ENCODE measurements at places on chromosomes 6 and 20. TPM values are rescaled to one million over a fixed set of nuclear protein-coding genes. Genes with fewer than 3 reads are reported as not detected.
A peak's percentile ranks its signal among the peaks of the same experiment; 100 is the strongest.

DNA sequence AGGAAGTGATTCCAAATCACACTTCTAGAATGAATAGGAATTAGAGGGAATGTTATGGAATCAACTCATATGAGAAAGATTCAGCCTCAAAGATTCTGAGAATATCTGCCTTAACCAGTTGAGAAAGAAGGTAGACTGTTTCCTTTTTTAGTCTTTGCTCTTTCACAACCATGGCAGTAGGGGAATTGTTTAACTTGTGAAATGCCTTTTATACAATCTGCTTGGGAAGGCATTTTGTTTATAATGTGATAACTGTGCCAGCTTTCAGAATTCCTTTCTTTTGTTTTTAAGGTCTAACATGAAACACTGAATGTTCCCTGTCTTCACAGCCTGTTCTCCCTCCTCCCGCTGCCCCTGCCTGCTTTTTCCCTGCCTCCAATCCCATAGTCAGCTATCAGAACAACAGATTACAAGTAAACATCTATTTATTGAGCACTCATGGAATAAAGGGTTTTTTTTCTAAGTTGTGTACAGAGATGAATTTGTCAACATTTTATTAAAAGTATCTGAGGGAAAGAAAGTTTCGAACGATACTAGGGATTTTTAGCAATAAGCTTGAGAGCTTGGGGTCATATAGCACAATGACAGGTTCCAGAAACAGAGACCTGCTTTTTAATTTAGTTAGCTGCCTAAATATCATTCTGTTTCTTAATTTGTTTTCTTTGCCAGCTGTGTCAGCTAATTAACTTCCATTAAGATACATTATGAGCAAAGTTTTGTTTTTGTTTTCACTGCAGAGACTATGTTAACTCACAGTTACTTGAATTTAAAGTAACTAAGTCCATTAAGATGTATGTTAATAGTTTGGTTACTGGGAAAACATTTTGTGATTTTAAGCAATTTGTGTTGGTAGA lies 28.3 kb upstream of the FBXO30 start:
- no peak for DNase-seq

GRCh38 chr6:167053895-167054530 lies 54.8 kb downstream of the CEP43 start:
- DNase-seq: peak; percentile 24

- DNase-seq: no peak
Observed at GRCh38 chr6:115362234-115362633, 698.5 kb downstream of the FRK start.

DNA sequence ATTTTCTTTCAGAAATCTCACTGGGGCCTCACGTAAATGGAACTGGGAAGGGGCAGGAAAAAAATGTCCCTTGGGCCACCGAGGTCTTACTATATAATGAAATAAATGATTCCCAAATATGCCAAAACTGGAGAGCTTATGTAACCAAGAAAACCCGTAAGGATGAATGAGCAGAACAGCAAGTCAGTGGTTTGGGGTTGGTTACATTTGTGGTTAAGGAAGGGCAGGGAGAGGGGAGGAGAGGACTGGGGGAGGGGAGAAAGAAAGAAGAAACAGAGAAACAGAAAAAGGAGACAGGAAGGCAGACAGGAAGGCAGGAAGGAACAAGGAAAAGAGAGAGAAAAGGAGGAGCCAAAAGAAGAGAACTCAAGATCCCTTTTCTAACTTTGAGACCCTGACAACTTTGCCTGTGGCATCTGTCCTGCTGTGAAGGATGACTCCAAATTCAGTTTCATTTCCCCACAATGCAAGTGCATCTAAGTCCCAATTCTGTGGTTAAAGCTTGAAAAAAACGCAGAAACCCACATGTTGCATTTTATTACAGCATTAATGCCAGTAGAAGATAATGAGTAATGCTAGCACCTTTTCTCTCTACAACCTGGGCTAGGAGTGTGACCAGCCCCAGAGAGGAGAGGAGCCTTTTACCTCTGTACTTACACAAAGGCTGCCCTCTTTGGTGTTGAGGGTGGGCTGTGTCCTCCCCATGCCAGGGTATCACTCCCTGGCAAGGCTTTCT lies 10.8 kb upstream of the ARMC2 start:
- DNase-seq: peak; percentile 14

DNA sequence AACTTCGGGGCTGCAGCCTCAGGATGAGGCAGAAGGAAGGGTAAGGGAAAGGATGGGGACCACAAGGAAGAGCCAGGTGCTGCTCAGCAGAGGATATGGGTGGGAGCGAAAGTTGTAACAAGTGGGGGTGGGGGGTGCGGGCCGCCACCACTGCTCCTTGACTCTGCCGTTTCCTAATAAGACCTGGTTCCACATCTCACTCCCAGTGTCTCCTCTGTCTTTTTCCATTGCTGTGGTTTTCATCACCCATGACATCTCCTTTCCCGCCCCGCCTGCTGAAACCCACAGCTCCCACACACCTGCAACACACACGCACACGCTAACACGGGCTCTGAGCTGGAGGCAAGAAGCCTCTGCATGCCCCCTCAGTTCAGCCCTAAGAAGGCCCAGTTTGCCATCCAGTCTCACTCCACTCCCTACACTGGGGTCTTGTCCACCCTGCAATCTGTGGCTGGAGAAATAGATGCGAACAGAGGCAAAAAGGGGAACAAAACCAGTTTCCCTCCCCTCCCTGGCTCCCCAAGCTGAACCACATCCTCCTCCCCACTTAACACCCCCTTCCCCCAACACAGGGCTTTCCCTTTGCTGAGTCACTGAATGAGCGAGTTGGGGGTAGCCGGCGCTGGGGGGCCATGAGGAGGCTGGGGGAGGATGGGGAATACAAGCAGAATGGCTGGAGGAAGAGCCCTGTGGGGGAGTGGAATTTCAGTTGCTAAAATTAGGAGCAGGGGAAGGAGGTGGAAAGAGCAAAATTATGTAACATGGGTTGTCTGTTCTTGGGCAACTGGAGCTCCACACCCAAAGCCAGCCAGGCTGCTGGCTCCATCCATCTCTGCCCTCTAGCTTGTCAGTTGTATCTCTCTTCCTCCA lies 11.5 kb downstream of the NFKBIL1 start:
- DNase-seq: no peak

DNA sequence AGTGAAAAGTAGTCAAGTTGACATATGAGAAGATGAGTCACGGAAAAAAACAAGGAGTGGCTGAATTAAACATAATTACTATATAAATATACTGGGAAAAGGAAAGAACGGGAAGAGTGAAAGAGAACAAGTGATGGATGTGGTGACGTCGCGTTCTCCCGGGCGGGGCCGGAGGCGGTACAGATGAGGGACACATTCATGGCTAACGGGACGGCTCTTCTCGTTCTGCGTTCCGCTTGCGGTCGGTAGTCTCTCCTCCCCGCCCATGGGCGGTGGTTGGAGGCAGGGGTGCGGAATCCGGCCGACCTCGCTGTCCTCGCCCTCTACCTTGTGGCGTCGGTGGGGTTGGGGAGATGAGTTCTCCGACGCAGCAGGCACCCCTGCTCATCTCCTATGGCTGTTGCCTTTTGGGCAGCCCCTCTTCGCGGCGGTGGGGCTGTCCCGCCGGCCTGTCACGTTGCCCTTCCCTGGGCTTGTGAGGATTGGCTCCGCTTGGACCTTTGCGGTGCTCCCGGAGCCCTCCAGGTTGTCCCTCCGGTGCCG lies 22.5 kb downstream of the HLA-G start:
- peak; percentile 50 for DNase-seq

DNA sequence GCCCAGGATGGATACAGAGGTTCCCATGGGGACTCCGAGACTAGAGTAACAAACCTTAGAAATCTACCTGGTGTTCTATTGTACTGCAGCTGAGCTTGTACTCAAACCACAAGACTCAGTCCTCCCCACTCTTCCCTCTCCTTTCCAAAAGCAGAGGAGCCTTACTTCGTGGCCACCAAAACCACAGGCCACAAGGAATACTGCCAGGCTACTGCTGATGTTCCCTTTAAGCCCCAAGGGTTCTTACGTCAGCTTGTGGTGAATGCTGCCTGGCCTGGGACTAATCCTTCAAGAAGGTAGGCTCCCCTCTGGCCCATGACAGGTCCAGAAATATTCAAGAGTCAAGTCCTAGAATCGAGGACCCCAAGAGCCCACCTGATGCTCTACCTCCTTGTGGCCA lies 10.5 kb upstream of the DEFB128 start:
- DNase-seq: peak; percentile 80

DNA sequence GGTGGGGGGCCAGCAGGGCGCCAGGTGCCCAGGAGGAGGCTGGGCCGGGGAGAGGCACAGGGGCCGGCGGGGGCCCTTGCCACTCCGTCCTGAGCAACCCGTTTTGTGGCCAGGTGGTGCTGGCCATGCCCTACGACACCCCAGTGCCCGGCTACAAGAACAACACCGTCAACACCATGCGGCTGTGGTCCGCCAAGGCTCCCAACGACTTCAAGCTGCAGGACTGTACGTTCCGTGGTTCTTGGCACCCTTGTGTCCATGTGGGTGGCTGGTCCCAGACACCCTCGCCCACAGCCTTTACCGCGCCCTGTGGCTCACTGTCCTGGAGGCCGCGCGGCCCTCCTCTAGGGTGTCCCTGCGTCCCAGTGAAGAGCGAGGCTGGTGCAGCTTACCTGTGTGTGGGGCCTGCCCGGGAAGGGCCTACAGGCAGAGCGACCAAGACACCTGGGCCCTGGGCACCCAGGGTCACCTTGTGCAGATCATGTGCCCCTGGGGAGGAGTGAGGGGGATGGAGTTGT lies 28.7 kb downstream of the PYGB start:
- DNase-seq: no peak

GRCh38 chr6:11815231-11815630 lies 36.6 kb upstream of the ADTRP start:
- no peak for DNase-seq

GRCh38 chr6:53048431-53049195 lies 16.6 kb upstream of the FBXO9 start:
- peak; percentile 91 for DNase-seq

DNA sequence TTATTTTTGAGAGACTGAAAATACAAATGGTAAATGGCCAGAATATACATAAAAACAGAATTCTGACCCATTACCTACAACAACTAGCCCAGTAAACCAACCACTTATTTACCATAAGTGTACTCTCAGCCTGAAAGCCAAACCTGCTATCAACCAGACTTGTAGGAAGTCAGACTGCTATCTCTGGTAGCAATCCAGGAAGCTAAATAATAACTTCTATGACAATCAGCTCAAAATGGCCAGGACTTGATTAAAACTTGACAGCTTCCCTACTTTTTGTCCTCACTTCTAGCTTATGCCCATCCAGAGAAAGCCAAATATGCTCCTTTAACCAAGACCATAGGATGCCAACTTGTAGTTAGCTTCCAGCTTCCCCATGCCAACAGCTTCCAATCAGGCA lies 4.7 kb upstream of the WTAP start:
- DNase-seq: no peak

- DNase-seq: peak; percentile 92
Observed at GRCh38 chr20:13525225-13525940, 113.3 kb downstream of the TASP1 start.

- no peak for DNase-seq
Observed at GRCh38 chr6:33792981-33793380, 4.1 kb upstream of the LEMD2 start.

GRCh38 chr20:32574296-32575226 lies 10.6 kb downstream of the NOL4L start:
- peak; percentile 49 for DNase-seq

The HFE gene
- 3.7 TPM for total RNA-seq

The CLDN20 gene
- total RNA-seq: 0.26 TPM

The EPB41L1 gene
- total RNA-seq: 29.7 TPM

The GJA1 gene
- total RNA-seq: 114 TPM

The KIZ gene
- total RNA-seq: 65.4 TPM

All from mammary epithelial cell (primary cell).